ENCODE measurements at places on chromosomes 12 and 14.

GRCh38 chr12:132222096-132222807 lies 78.0 kb downstream of the NOC4L start:
- peak; percentile 6 for DNase-seq

- DNase-seq, result no peak
These were observed 238.6 kb downstream of the ZFP36L1 start for GRCh38 chr14:68554231-68554630.

DNA sequence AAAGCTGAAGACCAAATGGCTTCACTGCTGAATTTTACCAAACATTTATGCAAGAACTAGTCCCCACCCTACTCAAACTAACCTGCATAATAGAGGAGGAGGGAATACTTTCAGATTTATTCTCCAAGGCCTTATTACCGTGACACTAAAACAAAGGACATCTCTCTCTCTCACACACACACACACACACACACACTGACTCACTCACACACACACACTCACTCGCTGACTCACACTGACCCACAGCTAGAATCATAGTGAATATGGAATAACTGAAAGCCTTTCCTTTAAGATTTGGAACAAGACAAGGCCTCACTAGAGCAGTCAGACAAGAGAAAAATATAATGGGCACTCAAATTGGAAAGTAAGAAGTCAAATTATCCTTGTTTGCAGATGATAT lies 1014.1 kb downstream of the TMTC2 start:
- DNase-seq, result no peak

- DNase-seq, result peak; percentile 30
These were observed 165.5 kb upstream of the DYRK2 start for GRCh38 chr12:67482751-67483661.

- no peak for DNase-seq
These were observed 342.5 kb upstream of the KITLG start for GRCh38 chr12:88922816-88923215.

GRCh38 chr14:66539034-66539433 lies 31.1 kb downstream of the GPHN start:
- DNase-seq, result no peak

- no peak for DNase-seq
These were observed 143.4 kb downstream of the SLC8A3 start for GRCh38 chr14:70045310-70045709.

- no peak for DNase-seq
These were observed 12.1 kb downstream of the LACRT start for GRCh38 chr12:54622463-54623183.

DNA sequence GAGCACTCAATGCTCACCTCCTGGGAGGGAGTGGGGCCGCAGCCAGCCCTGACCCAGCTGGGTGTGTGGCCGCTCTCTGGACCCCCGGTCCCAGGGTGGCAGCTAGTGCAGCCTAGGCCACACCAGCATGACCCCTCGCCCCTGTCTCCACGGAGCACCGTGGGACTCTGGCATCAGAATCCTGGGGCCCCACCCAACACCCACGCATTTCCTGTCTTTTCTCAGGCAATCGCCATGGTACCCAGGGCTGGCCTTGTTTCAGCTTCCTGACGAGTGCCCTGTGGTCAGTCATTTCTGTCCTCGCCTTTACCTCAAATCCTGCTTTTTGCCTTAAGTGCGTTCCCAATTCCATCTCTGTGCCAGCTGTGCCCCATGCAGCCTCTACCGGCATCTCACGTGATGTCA lies 15.9 kb downstream of the PACS2 start:
- DNase-seq, result no peak

DNA sequence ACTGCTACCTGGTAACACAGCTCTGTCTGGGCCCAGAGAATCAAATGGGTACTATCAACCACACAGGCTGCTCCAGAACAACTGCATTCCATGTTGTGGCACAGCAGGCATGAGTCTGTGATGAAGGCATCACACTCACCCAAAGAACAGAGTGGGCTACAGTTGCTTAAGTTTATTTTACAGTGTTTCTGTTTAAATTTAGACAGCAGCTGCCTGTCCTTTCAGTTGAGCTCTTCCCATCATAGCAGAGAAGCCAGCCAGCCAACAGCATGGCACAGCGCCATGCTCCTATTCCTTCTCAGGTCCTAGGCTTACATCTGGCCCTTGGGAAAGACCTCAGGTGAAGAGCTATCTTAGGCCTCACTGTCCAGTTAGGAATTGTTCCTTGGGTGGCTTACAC lies 147.0 kb upstream of the FRMD6 start:
- DNase-seq, result no peak

GRCh38 chr14:100305324-100306100 lies 732 bp downstream of the SLC25A29 start:
- DNase-seq, result no peak

DNA sequence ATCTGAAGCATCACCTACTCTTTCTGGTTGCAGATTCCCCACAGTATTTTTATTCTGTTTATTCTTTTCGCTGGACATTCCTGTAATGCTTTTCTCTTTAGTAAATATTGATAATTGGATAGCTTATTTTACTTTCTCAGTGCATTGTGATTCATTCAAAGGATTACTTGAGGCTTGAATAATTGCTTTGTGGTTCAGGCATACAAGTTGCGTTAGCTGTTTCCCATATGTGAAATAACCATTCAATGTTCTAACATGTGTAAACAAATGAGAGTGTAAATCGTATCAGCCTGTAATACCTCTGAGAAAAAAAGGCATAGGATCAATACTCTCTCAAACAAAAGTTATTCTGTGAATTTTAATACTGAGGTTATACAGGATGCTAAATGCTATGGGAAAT lies 1004.2 kb upstream of the SEL1L start:
- no peak for DNase-seq

GRCh38 chr12:52526511-52526951 lies 6.3 kb upstream of the KRT5 start:
- DNase-seq, result no peak

DNA sequence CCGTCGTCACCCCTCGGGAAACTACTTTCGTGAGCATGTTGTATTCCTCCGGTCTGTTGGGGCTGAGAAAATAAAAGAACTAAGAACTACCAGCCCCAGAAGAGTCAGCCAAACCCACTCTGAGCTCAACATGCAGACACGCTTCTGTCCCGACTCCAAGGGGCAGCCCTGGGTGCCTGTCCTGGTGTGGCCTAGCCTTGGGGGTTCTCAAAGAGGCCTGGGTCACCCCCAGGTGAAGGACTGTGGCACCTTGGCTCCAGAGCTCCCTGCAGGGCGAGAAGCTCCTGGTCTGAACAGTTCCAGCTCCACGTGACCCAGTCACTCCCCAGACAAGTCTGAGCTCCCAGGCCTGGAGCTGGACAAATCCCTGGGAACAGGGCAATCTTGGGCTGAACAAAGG lies 87.0 kb downstream of the VWF start:
- DNase-seq, result no peak

- no peak for DNase-seq
These were observed 133.7 kb upstream of the RTL1 start for GRCh38 chr14:101037021-101037817.

DNA sequence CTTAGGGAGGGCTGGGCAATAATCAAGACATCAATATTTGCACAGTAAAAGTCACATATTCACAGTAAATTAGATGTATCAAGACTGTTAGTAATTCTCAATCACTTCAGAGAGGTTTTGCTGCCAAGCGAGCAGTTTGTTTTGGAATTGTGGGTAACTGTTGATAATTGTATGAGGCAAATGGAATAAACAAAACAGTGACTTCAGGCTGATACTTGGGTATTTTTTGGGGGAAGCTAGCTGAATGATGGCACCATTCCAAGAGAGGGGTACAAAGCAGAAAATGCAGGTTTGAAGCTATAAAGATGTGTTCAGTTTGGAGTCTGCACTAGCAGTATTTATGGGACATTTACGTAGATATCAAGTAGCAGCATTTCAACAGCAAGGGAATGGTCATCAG lies 232.8 kb upstream of the ATP2B1 start:
- DNase-seq, result no peak

- no peak for DNase-seq
These were observed 6.5 kb downstream of the SETD1B start for GRCh38 chr12:121810234-121810817.

- peak; percentile 47 for DNase-seq
These were observed 1.0 kb upstream of the DUSP6 start for GRCh38 chr12:89353188-89353822.

DNA sequence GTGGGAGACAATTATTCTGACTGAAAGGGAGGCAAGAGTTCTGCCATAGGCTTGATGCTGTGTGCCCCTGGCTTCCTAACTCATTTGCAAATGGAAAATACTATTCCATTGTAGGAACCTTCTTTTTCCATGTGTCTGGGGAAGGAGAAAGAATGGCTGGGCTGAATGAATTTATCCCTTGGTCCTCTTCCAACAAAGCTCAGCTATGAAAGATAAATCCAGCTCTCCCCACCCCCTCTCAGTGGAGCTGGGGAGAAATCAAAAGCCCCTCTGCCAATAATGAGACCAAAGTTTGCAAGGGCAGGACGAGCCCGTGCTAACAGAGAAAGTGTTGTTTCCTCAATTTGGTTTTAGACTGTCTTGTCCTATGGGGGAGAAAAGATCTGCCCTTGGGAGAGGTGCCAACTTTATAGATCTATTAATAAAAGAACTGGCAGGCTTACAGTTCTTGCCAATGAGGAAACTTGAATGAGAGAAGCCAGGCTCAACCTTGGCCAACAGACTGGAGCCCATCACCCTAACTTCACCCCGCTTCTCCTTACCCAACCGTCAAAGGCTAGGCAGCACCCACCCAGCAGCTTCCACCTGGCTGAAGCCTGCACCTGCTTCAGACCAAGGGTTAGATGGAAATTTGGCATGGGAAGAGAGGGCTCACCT lies 8.9 kb upstream of the TCL1B start:
- no peak for DNase-seq

- no peak for DNase-seq
These were observed 518 bp upstream of the OSBPL8 start for GRCh38 chr12:76560086-76560491.

DNA sequence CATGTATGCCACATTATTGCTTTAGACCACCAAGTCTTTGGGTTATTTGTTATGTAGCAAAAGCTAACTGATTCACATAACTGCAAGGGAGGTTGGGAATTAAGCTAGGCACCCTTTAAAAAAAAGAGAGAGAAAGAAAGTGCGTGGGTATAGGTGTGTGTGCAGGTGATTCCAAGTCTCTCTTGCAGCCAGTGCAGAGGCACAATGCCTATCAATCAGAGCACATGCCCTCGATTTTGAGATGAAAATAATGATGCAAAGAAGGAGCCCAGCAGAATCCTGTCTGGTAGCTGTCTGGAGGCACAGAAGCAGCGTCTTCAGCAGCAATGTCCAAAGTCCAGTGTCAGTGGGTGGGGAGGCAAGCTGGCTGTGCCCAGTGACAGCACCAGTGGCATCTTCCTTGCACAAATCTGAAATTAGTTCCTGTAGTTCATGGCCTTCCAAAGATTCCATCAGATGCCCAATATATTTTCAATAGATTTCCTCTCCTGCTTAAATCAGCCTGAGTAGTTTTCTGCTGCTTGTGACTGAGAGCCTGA lies 62.4 kb upstream of the TBPL2 start:
- no peak for DNase-seq

GRCh38 chr14:31935391-31935790 lies 141.7 kb upstream of the ARHGAP5 start:
- no peak for DNase-seq

DNA sequence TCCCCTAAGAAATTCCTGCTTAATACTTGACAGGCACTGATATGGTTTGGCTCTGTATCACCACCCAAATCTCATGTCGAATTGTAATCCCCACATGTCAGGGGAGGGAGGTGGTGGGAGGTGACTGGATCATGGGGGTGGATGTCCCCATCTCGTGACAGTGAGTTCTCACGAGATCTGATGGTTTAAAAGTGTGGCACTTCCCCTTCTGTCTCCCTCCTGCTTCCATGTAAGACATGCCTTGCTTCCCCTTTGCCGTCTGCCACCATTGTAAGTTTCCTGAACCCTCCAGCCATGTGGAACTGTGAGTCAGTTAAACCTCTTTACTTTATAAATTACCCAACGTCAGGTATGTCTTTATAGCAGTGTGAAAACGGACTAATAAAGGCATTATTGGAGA lies 198.0 kb downstream of the FOXN3 start:
- no peak for DNase-seq

GRCh38 chr14:68834816-68835215 lies 41.9 kb upstream of the ZFP36L1 start:
- DNase-seq, result no peak

DNA sequence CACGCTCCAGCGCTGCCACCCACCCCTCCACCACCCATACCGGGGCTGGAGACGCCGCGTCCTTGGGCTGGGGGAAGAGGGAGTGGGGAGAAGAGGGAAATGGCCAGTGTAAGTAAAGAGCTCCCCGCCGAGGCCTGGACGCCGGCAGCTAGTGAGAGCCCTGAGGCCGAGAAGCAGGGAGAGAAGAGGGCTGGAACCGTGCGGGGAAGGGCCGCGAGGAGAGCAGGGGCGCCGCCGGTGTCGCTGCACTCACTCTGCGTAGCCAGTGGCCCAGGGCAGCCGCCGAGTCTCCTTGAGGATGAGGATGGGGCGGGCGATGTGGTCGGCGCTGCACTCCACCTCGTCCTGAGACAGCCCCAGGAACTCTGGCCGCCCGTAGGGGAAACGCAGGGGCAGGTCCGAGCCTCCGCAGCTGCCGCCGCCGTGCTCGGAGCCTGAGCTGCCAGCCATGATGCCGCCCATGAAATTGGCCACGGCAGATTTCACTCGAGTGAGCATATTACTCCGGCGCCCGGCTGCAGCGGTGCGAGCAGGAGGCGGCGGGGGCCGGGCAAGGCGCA lies 631 bp downstream of the PPM1H start:
- peak; percentile 6 for DNase-seq

GRCh38 chr14:91935586-91935985 lies 11.9 kb downstream of the FBLN5 start:
- DNase-seq, result no peak

- DNase-seq, result no peak
These were observed 50.3 kb downstream of the CIT start for GRCh38 chr12:119826661-119827445.

GRCh38 chr14:104186575-104186974 lies 48.2 kb downstream of the KIF26A start:
- DNase-seq, result no peak

GRCh38 chr14:103480595-103480994 lies 42.0 kb downstream of the CKB start:
- DNase-seq, result no peak

DNA sequence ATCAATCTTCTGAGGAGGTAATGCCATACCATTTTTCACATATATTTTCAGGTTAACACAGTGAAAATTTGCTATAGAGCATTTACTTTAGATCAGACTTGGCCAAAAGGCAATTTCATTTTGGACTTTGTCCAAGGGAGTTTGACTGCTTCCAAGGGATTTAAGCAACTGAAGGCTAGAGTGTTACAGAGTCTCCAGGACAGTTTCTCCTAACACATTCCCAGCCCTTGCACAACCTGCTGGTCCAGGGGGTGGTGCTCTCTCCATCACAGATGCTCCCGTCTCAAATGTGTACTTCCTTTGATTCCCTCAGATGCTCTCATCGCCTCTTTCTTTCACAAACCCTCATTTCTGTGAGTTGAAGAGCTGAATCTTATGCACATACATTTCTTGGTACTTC lies 143.1 kb downstream of the TPH2 start:
- no peak for DNase-seq

All from stimulated activated CD4-positive, alpha-beta T cell treated with anti-CD3 and anti-CD28 coated beads, Interleukin-2, amount 100 ng/mL, for 48 hours (primary cell).